ENCODE measurements at places on chromosomes 2 and 18.

- DNase-seq, result no peak
Measured at GRCh38 chr2:98793275-98793674, 62.3 kb upstream of the MGAT4A start.

GRCh38 chr2:98085649-98086048 is 1.3 kb upstream of the VWA3B start:
- no peak for DNase-seq

- DNase-seq, result no peak
Measured at GRCh38 chr18:3402982-3403451, 47.0 kb upstream of the TGIF1 start.

GRCh38 chr2:65800998-65801397 is 368.6 kb upstream of the SPRED2 start:
- no peak for DNase-seq

GRCh38 chr2:188309364-188309763 is 17.7 kb downstream of the GULP1 start:
- DNase-seq, result no peak

All from CD4-positive, alpha-beta T cell treated with Interleukin-17A for 4 hours (primary cell).